ENCODE measurements at places on chromosomes 3 and 15. TPM values are rescaled to one million over a fixed set of nuclear protein-coding genes. Genes with fewer than 3 reads are reported as not detected.

GRCh38 chr15:85706779-85707518 lies 87.8 kb downstream of the KLHL25 start:
- H3K27ac ChIP-seq = peak overlapping the region; percentile 28
- no peaks in the 10 kb centered on the region for H3K27me3 ChIP-seq
- H3K4me3 ChIP-seq = no peak overlapping the region

TJP1 gene
- 80.0 TPM for total RNA-seq

DNA sequence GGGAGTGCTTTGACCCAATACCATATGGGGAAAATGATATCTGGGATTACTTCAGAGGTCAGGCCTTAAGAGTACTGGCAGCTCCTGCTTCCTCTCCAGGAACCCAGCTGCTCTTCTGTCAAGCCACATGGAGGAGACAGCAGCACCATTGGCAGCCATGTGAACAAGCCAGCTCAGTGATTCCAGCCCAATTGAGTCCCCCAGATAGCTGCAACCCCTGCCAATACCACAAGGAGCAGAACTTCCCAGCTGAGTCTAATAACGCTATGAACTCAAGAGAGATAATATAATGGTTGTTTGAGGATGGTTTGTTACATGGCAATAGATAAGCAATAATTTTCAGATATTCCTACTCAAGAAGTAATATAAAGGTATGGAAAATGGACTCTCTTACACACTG lies 126.8 kb upstream of the CPNE4 start:
- no peaks in the 10 kb centered on the region for H3K4me1 ChIP-seq
- no peak for DNase-seq
- no peaks in the 10 kb centered on the region for H3K27me3 ChIP-seq
- H3K4me3 ChIP-seq = no peak overlapping the region

- no peak for DNase-seq
- no peaks in the 10 kb centered on the region for H3K36me3 ChIP-seq
- H3K27ac ChIP-seq = no peak overlapping the region
- H3K27me3 ChIP-seq = no peaks in the 10 kb centered on the region
Measured at GRCh38 chr3:37223141-37223558, 48.8 kb upstream of the LRRFIP2 start.

DNA sequence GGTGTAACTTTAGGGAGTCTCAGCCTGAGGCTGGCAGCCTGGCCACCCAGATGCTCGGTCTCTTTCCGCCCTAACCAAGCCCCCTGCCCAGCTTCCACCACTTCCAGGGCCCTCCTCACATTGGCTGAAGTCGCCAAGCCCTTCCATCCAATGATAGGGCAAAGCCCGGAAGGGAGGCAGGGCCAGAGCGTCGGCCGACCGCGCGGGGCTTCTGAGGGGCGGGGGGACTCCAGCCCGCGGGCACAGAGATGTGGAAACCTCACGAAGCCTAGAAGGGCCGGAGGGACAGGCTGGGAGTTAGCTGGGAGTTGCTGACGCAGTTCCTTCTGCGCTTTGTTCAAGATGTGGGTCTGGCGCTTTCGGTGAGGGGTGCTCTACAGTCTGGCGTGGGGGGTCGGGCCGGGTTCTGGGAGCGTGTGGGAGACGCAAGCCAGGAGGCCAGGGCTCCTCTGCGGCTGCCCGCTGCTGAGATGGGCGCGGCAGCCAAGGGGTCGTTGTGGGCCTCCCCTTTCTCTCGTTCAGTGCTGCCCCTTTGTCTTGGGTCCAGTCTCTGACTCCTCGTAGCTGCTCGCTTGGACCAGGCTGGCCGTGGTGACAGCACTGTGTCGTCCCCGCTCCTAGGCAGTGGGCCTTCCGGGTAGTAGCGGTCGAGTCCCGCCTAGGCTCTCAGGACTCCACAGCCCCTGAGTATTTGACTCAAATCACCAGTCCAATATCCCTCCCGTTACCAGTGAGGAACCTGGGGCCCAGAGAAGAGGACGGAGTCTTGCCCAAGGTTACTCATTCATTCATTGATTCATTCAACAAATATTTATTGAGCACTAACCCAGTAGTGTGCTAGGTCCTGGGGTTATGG lies at the start of gene ZNF660:
TSS of gene ZNF660 (plus strand) at position 319 of the 856 bp plus-strand sequence. CDS start 9,230 bp downstream, outside the sequence.
- H3K4me1 ChIP-seq = no peaks in the 10 kb centered on the region
- H3K27ac ChIP-seq = no peak within 1 kb of the TSS
- no peaks in the 10 kb centered on the region for H3K27me3 ChIP-seq
- H3K36me3 ChIP-seq = no peaks in the 10 kb centered on the region
- peak; percentile 72 for DNase-seq
- H3K4me3 ChIP-seq = peak within 1 kb of the TSS; percentile 45

CIB2 gene
- 4.4 TPM for total RNA-seq

TRA2B gene
- 47.9 TPM for total RNA-seq

GRCh38 chr15:89104172-89104564 lies 15.9 kb downstream of the ABHD2 start:
- H3K4me3 ChIP-seq = no peak overlapping the region
- no peak overlapping the region for H3K27ac ChIP-seq
- peaks cover 3% of the 10 kb centered on the region for H3K36me3 ChIP-seq
- no peak for DNase-seq

GRCh38 chr3:66039590-66039887 lies 821 bp upstream of the MAGI1 start:
- no peaks in the 10 kb centered on the region for H3K27me3 ChIP-seq
- peak; percentile 74 for DNase-seq
- H3K27ac ChIP-seq = peak overlapping the region; percentile 89
- H3K36me3 ChIP-seq = no peaks in the 10 kb centered on the region

GRCh38 chr3:115536171-115536570 lies 87.1 kb upstream of the GAP43 start:
- no peaks in the 10 kb centered on the region for H3K36me3 ChIP-seq
- H3K27ac ChIP-seq = no peak overlapping the region
- no peaks in the 10 kb centered on the region for H3K4me1 ChIP-seq
- DNase-seq = no peak
- H3K4me3 ChIP-seq = no peak overlapping the region
- H3K27me3 ChIP-seq = no peaks in the 10 kb centered on the region

DNA sequence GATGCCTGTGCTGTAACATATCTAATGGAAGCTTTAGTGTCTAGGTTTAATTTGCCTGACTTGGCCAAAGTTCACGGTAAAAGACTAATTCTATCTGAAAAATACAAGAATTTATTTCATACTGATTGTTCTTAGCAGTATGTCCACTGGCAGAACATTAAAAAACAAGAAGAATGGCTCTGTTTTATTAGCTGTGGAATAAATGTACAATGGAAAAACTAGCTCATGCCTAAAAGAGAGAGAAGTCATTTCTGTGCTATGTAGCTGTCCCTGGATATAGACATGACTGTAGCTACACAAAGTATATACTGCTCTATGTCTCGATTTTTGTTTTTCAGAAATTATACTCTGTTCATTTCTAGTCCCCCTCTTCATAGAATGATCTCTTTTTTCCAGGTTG lies 13.9 kb upstream of the VGLL3 start:
- no peak overlapping the region for H3K27ac ChIP-seq
- no peak for DNase-seq
- no peaks in the 10 kb centered on the region for H3K4me1 ChIP-seq

GRCh38 chr15:66646308-66646707 lies 55.7 kb upstream of the SMAD6 start:
- DNase-seq = no peak
- H3K4me1 ChIP-seq = no peaks in the 10 kb centered on the region
- no peak overlapping the region for H3K4me3 ChIP-seq
- H3K27me3 ChIP-seq = no peaks in the 10 kb centered on the region
- no peaks in the 10 kb centered on the region for H3K36me3 ChIP-seq

DZIP1L gene
- total RNA-seq = 9.3 TPM

DNA sequence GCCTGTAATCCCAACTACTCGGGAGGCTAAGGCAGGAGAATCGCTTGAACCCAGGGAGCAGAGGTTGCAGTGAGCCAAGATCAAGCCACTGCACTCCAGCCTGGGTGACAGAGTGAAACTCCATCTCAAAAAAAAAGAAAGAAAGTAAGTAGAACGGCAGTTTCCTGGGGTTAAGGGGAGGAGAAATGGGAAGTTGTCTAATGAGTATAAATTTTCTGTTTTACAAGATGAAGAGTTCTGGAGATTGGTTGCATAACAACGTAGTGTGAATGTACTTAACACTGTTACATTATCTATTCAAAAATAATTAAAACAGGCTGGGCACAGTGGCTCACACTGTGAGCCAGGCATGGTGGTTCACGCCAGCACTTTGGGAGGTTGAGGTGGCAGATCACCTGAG lies 45.4 kb downstream of the GRK7 start:
- H3K36me3 ChIP-seq = no peaks in the 10 kb centered on the region
- H3K27me3 ChIP-seq = no peaks in the 10 kb centered on the region
- H3K4me3 ChIP-seq = no peak overlapping the region
- DNase-seq = no peak
- no peak overlapping the region for H3K27ac ChIP-seq

- H3K27ac ChIP-seq = peak overlapping the region; percentile 99
- H3K36me3 ChIP-seq = no peaks in the 10 kb centered on the region
- H3K4me1 ChIP-seq = peaks cover 29% of the 10 kb centered on the region
- H3K4me3 ChIP-seq = peak overlapping the region; percentile 83
Measured at GRCh38 chr15:59688423-59688781, 718 bp downstream of the BNIP2 start.

ILDR1 gene
- 5.2 TPM for total RNA-seq

PLSCR2 gene
- 1.2 TPM for total RNA-seq

GRCh38 chr15:63945838-63946298 lies 100.4 kb downstream of the DAPK2 start:
- no peaks in the 10 kb centered on the region for H3K36me3 ChIP-seq
- H3K27ac ChIP-seq = peak overlapping the region; percentile 44
- H3K4me1 ChIP-seq = no peaks in the 10 kb centered on the region
- H3K4me3 ChIP-seq = no peak overlapping the region
- no peaks in the 10 kb centered on the region for H3K27me3 ChIP-seq

- no peak for DNase-seq
- no peaks in the 10 kb centered on the region for H3K27me3 ChIP-seq
- H3K36me3 ChIP-seq = no peaks in the 10 kb centered on the region
- H3K4me3 ChIP-seq = no peak overlapping the region
Measured at GRCh38 chr3:115576325-115576875, 46.9 kb upstream of the GAP43 start.

DNA sequence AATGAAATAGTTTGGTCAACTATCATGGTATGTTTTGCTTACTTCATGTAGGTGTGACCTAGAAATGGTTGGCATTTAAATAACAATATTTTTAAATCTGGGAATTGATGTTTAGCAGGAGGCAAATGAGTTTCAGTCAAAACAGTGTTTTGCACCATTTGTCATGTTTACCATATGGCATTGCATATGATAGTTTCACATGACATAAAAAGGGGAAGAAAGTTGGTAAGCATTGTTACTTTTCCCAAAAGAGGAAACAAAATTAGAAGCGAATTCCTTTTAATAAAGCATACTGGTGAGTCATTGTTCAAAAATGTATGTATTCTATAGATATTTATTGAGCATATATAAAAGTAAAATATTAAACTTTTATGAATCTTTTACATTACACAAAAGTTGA lies 2.3 kb downstream of the RNF13 start:
- no peak overlapping the region for H3K4me3 ChIP-seq
- no peaks in the 10 kb centered on the region for H3K36me3 ChIP-seq
- H3K27ac ChIP-seq = no peak overlapping the region
- DNase-seq = no peak
- H3K4me1 ChIP-seq = peaks cover 14% of the 10 kb centered on the region

DNA sequence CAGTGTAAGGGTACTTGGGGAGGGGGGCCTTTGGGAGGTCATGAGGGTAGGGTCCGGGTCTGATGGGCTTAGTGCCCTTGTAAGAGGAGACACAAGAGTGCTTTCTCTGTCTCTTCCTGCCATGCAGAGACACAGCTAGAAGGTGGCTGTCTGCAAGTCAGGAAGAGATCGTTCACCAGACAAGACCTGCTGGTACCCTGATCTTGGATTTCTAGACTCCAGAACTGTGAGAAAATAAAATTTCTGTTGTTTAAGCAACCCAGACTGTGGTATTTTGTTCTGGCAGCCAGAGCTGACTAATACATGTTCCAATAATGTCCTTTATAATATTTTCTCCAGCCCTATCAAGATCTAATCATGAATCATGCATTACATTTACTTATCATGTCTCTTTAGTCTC lies 130.0 kb upstream of the VEPH1 start:
- no peaks in the 10 kb centered on the region for H3K4me1 ChIP-seq
- H3K4me3 ChIP-seq = no peak overlapping the region
- no peaks in the 10 kb centered on the region for H3K36me3 ChIP-seq
- H3K27me3 ChIP-seq = peaks cover 4% of the 10 kb centered on the region
- no peak for DNase-seq

DNA sequence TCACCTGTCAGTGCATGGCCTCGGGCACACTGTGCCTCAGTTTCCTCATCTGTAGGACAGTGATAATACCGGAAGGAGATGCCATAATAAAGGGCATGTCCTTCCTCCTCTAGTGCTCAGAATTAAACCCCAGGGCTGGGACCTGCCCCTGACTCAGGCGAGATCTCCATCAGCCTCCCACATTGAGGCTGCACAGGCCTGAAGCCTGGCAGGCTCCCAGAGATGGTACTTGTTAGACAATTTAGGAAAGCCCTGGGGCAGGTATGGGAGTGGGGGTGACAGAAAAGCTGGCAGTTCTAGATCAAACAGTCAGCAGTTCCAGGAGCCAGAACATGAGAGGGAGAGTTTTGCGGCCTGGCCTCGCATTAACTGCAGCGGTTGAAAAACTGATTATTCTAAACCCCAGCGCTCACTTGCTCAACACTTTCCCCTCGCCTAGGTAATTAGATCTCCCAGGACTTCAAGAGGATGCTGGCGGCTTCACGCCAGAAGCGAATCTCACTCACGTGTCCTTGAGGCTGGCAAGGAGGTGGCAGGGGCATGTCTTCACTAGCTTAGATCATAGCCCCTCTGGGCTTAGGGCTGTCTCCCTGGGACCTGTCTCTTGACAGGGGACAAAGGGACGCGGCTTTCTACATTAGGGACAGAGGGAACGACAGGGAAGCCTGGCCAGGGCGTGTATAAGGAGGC lies 73.1 kb downstream of the ATP2B2 start:
- H3K27ac ChIP-seq = no peak overlapping the region
- no peaks in the 10 kb centered on the region for H3K36me3 ChIP-seq
- no peaks in the 10 kb centered on the region for H3K27me3 ChIP-seq

DNA sequence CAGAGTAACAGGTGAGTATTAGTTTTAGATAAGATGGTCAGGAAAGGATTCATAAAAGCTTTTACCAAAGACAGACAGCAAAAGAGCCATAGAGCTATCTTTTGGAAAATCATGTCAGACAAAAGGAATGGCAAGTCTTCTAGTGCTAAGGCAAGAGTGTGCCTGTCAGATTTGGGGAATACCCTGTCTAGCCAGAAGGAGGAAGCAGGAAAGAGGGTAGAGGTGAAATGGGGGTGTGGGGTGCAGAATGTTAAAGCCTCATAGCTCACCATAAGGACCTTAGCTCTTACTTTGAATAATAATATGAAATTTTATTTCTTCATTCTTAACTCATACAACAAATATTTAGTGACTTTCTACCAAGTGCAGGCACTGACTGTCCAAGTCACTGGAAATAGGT lies 512.1 kb upstream of the ROBO2 start:
- DNase-seq = no peak
- H3K4me3 ChIP-seq = no peak overlapping the region

DNA sequence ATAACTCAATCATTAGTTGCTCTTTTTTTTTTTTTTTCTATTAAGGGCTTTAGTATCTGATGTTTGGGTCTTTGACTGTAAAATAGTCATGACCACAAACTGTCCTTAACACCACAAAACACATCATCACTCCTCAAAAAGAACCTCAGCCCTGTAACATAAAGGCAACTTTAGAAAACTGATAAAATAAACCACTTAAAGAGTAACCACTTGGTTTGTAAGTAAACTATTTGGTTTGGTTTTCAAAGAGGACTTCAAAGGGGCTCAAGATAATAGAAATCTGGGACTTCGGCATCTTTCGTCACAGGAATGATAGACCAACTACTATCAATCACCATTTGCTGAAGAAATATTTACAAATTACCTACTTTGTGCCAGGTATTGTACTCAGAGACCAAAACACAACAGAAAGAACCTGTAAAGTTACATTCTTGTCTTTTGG lies 167.8 kb downstream of the FOXP1 start:
- peaks cover 9% of the 10 kb centered on the region for H3K4me1 ChIP-seq
- DNase-seq = no peak
- no peaks in the 10 kb centered on the region for H3K27me3 ChIP-seq
- H3K36me3 ChIP-seq = no peaks in the 10 kb centered on the region
- no peak overlapping the region for H3K4me3 ChIP-seq

Measured in pancreas (tissue), 10 donors.